ENCODE measurements at places on chromosomes 3 and 15.

DNA sequence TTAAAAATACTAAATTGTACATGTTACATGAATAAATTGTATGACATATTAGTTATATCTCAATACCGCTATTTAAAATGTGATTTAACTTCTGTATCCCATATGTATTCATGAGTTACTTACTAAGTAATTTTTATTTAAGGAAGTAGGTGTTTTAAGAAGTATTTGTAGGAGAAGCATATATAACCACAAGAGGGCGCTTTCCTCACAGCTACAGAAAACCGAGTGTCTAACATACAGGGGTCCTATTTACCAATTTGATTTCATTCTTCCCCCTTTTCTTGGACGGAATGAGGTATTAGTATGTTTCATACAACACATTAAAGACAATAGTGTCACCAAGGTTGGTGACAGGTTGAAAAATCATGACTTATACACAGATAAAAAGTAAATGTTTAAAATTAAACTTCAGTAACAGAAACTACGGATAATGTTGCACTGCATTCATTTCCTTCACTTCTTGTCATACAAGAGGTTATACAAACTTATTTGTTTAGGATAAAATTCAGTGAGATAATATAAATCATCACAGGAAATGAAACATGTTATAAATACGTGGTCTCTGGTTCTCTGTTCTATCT is 253.6 kb downstream of the MAGI1 start:
- DNase-seq: no peak

- no peak for DNase-seq
Measured at GRCh38 chr3:65716071-65716751, 322.5 kb downstream of the MAGI1 start.

GRCh38 chr3:110178965-110179364 is 841.6 kb upstream of the DPPA4 start:
- DNase-seq: no peak

DNA sequence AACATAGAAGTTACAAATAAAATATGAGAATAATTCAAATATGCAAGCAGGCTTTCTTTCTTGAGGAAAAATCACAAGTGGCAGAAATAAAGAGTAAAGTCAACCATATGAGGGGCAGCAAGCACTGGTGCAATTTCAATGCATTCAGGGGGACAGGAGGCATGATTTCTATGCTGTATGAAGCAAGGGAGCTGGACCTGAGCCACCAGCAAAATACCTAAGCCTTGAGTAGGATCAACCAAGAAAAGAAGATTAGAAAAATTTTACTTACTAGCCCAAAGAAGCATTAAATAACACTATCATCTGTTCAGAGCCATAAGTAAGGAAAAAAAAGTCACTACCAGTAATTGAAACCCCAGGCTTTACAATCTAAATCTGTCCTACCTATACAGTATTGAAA is 6.3 kb downstream of the ADGRG7 start:
- no peak for DNase-seq

DNA sequence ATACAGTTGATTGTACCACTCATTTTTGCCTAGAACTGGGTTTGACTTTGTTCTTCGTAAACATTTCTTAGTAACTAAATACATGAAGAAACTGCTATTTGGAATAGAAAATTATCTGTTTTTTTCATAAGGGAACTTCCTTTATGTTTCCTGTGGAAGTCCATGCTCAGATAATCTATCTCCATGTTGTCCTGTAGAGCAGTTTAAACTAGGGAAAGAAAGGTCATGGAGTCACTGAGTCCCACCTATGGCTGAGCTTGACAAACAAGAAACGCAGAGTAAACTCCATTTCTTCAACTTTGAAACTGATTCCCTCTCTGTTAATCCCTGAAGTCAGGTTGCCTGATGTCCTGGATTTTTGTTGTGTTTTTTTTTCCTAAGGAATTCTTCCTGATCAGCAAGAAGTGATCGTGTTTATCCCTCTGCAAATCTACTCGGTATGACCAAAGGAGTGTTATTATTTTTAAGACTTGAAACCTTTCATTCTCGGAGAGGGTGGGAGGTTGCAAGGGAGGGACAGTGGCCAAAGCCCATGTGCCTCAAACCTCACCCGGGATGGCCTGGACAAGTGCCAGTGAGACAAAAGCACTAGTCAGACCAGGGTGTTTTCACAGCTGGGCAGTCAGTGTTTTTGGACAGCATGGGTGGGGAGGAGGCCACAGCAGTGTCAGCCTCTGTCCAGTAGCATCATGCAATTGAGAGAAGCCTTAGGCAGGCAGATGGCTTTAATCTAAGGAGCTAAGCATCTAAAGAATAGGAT is 129.8 kb upstream of the PHLDB2 start:
- no peak for DNase-seq

- DNase-seq: no peak
Measured at GRCh38 chr3:74648107-74648506, 33.6 kb upstream of the CNTN3 start.

DNA sequence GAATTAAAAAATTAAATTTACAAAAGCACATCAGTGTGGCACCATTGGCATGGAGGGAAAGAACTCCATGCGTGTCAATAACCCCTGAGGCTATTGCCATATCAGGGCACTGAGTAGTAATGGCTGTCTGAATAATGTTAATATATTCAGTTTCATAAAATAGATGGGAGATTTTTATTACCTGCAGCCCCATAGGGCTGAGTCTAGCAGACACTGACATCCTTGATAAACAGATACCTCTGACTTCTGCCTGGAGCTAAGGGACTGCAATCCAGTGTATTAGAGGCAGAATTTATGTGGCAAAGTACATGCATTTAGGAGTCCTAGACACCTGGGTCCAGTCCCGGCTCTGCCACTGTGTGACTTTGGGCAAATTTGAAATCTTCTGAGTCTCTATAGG is 38.8 kb upstream of the SV2B start:
- DNase-seq: no peak

GRCh38 chr3:158696618-158697017 is 24.2 kb upstream of the LXN start:
- DNase-seq: no peak

DNA sequence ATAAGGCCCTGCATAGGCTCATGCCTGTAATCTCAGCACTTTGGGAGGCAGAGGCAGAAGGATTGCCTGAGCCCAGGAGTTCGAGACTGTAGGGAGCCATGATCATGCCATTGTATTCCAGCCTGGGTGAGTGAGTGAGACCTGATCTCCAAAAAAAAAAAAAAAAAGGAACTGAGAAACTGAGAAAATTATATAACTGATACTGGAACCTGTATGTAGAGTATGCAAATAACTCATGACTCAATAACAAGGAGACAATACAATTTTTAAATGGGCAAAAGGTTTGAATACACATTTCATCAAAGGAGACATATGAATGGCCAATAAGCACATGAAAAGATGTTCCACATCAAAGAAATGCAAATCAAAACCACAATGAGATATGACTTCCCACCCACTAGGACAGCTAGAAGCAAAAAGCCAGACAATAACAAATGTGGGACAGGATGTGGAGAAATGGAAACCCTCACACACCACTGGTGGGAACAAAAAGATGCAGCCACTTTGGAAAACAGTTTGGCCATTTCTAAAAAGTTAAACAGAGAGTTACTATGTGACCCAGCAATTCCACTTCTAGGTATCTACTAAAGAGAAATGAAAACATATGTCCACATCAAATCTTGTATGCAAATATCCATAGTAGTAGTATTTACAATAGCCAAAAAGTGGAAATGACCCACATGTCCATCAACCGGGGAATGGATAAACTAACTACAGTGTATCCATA is 70.7 kb downstream of the IQSEC1 start:
- DNase-seq: no peak

DNA sequence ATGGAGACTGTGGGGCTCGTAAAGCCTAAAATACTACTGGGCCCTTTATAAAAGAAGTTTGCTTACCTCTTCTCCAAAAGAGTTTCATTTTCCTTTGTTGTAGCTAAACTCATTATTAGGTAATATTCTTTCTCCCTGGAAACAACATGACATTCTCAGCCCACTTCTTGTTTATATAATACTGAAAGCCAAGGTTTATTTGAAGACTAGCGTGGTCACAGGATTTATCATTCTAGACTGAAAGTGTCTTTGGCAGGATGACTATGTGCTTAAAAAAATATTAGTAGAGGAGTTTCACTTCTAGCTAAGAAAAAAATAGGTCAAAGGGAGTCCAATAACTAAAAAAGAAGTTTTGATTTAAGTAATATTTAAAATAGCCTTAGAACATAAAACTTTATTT is 1085.2 kb upstream of the CADM2 start:
- no peak for DNase-seq

GRCh38 chr3:133662278-133662651 is 524 bp upstream of the TOPBP1 start:
- no peak for DNase-seq

DNA sequence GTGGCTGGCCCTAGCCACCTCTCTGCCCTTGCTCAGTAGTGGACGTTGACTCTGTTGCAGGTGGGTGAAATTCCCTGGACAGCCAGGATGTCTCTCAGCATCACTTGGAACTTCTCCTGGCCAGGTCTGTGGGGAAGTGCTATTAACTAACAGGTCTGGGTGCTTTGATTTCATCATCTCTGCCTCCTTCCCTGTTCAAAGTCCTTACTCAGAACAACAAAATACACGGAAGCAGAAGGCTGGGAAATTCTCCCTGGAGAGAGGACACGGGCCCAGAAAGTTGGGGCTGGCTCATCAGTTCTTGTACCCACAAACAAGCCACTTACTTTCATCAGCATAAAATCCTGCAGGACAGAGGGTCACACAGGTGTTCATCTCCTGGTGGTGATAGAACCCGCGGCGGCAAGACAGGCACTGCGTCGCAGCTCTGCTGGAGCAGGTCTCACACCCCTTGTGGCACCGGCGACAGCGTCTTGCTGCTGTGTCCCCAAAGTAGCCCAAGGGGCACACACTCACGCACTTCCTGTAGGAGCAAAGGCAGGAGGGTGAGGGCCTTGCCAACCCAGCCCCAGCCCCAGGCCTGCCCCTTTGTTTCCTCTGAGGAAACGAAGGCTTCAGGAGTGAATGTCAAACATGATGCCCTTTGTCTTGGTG is 29.6 kb upstream of the SNRPA1 start:
- no peak for DNase-seq

GRCh38 chr15:66773129-66773873 is 71.3 kb downstream of the SMAD6 start:
- no peak for DNase-seq

GRCh38 chr3:154969366-154969765 is 110.8 kb upstream of the MME start:
- no peak for DNase-seq

GRCh38 chr15:73686781-73687256 is 2.6 kb downstream of the CD276 start:
- DNase-seq: no peak

GRCh38 chr15:70815604-70816003 is 38.4 kb downstream of the LARP6 start:
- no peak for DNase-seq

GRCh38 chr3:27093771-27094170 is 275.4 kb downstream of the NEK10 start:
- no peak for DNase-seq

DNA sequence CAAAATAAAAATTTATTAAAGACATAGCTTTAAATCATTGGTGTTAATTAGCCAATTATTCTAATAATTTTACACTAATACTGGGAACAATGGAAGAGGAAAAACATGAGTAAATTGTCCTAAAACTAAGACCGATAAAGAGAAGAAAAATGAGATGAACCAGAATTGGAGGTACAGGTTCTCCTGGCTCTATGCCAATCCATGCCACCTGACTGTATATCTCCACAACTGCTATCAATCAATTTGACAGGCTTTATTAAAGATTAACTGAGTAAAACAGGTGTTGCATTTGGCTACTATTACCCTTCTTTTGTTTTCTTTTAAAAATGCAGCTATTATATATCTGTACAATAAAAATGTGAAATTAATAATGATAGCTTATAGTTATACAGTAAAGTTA is 850.0 kb downstream of the CADM2 start:
- no peak for DNase-seq

- no peak for DNase-seq
Measured at GRCh38 chr3:126288314-126288713, 68.9 kb downstream of the KLF15 start.

- no peak for DNase-seq
Measured at GRCh38 chr15:59352683-59353082, 20.0 kb downstream of the MYO1E start.

- DNase-seq: no peak
Measured at GRCh38 chr15:57356178-57356577, 20.1 kb upstream of the CGNL1 start.

GRCh38 chr3:146313031-146313745 is 62.3 kb upstream of the PLSCR4 start:
- DNase-seq: no peak

GRCh38 chr3:143902210-143902609 is 53.9 kb upstream of the SLC9A9 start:
- DNase-seq: no peak

DNA sequence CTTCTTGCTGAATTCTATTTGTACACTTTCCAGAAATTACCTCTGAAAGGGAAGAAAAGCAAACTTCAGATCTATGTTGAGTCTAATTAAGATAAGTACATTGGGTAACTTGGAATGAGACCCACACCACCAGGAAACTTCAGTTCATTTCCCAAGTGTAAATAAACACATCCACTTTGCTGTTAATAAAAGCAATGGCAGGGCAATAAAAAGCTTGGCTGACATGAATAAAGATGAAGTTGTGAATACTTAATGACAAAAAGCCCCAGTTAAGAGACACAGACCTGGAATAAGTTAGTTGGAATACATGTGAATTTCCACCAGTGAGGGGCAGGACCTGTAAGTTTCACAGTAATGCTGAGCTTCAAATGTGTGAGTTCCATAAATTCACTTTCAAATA is 83.3 kb downstream of the MEX3B start:
- DNase-seq: no peak

GRCh38 chr3:36193448-36193847 is 186.9 kb upstream of the STAC start:
- no peak for DNase-seq

DNA sequence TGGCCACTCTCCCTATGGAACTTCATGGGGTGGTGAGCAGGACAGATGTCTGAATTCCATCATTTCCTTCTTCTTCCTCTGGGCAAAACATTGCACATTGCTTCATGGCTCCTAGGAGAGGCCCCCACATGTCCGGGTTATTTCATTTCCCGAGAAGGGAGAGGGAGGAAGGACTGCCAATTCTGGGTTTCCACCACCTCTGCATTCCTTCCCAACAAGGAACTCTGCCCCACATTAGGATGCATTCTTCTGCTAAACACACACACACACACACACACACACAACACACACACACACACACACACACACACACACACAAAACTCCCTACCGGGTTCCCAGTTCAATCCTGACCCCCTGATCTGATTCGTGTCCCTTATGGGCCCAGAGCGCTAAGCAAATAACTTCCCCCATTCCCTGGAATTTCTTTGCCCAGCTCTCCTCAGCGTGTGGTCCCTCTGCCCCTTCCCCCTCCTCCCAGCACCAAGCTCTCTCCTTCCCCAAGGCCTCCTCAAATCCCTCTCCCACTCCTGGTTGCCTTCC is 1.9 kb downstream of the RHO start:
- no peak for DNase-seq

GRCh38 chr3:179806177-179806576 is 153.3 kb downstream of the USP13 start:
- no peak for DNase-seq

All from activated CD8-positive, alpha-beta memory T cell treated with anti-CD3 and anti-CD28 coated beads for 1 hour (primary cell).